Thoracic aorta endothelial cell (primary cell): ENCODE measurements at places on chromosomes 12 and 14. TPM values are rescaled to one million over a fixed set of nuclear protein-coding genes. Genes with fewer than 3 reads are reported as not detected.

USP5 gene
- 83.1 and 87.7 TPM in 2 replicates for total RNA-seq

TMTC1 gene
- 11.3 and 12.2 TPM in 2 replicates for total RNA-seq

BCL11B gene
- total RNA-seq = under 0.01 and 0.27 TPM in 2 replicates

MYF6 gene
- 0.13 TPM in 1 of 2 replicates, not detected in the other for total RNA-seq

SLC4A8 gene
- total RNA-seq = 5.2 and 5.5 TPM in 2 replicates

GYS2 gene
- not detected in 2 replicates for total RNA-seq

SALL2 gene
- 1.9 and 3.4 TPM in 2 replicates for total RNA-seq
